ENCODE measurements at places on chromosomes 3 and 15. TPM values are rescaled to one million over a fixed set of nuclear protein-coding genes. Genes with fewer than 3 reads are reported as not detected.

- H3K4me1 ChIP-seq, result peaks cover 51% of the 10 kb centered on the region
- no peak overlapping the region for H3K4me3 ChIP-seq
Measured at GRCh38 chr15:29920515-29920914, 98.2 kb upstream of the TJP1 start.

GRCh38 chr15:70704166-70704565 lies 59.2 kb downstream of the UACA start:
- DNase-seq, result no peak
- peaks cover 28% of the 10 kb centered on the region for H3K36me3 ChIP-seq
- H3K4me1 ChIP-seq, result peaks cover 83% of the 10 kb centered on the region
- peak overlapping the region; percentile 61 for H3K27ac ChIP-seq
- H3K4me3 ChIP-seq, result 0 out of 2 replicates have a peak overlapping the region, but pooled peaks have one; percentile 1
- no peaks in the 10 kb centered on the region for H3K27me3 ChIP-seq

DNA sequence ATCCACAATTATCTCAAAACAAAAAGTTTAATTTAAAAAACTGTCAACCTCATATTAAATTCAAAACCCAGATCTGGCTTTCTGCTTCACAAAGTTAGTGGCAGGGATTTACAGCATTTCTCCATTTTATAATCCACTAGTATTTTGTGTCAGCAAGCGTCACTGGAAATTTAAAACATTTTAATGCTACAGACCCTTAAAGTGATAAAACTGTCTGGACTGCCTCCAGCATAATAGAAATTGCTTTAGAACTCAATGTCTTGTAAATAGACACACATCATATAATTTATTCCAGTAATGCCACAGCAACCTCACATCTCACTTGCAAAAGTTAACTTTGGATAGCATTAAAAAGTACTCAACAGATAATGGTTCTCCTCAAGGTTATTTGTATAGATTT lies 116.1 kb downstream of the ULK4 start:
- no peak overlapping the region for H3K27ac ChIP-seq
- no peak for DNase-seq
- H3K36me3 ChIP-seq, result peaks cover 15% of the 10 kb centered on the region
- H3K4me3 ChIP-seq, result no peak overlapping the region

DNA sequence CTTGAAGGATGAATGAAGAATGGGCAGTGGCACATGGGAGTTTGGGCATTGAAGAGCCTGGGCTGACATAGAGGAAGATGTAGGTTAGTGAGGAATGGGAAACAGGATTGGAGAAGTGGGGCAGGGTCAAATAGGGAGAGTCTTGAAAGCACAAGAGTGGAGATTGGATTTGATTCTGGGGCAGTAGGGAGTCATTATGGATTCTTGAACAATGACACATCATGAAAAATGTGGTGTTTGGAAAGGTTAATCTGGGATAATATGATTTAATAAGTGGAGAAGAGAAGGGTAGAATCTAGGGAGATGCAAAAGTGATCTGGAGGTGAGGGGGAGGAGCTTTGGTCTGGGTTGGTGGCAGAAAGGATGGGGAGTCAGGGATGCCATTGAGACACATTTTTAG lies 45.4 kb upstream of the ROPN1 start:
- no peak overlapping the region for H3K27ac ChIP-seq
- H3K4me1 ChIP-seq, result peaks cover 10% of the 10 kb centered on the region
- H3K36me3 ChIP-seq, result no peaks in the 10 kb centered on the region
- no peak overlapping the region for H3K4me3 ChIP-seq

DNA sequence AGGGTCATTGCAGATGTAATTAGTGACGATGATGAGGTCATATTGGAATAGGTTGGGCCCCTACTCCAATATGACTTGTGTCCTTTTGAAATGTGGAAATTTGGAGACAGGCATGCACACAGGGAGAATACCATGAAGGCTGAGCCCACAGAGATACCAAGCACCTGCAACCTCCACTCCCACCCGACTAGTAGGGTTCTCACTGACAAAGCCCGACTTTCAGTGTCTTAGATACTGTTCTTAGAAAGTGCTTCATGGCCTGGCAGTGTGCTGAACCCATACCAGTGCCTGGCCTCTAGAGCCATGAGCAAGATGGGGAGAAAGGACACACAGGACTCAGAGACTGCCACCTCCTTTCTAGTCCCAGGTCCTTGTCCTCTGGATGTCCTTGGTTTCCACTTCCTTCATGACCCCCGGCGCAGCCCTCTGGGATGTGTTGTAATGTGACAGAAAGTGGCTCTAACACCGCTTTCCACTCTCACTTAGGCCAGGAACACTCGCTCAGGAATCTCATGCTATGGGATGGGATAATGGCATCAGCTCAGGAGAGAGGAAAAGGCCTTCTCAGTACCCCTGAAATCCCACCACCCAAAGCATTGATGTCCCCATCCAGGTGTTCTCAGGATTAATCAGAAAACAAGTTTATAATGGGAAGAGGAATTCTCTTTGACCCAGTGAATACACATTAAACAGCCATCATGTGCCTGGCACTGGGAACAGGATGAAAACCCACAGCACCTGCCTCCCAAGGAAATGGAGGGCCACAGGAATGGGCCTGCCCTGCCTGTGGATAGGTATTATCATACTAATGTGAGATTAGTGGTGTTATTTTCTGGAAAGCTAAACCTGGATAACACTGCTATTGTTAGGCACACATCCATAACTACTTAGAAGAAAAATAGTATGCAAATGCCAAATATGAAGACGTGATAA lies 59.9 kb downstream of the RPL39L start:
- H3K4me3 ChIP-seq, result no peak overlapping the region
- no peaks in the 10 kb centered on the region for H3K4me1 ChIP-seq
- H3K27me3 ChIP-seq, result 0 out of 2 replicates have a peak, but pooled peaks cover 8% of the 10 kb centered on the region
- H3K27ac ChIP-seq, result no peak overlapping the region
- DNase-seq, result no peak
- H3K36me3 ChIP-seq, result no peaks in the 10 kb centered on the region

GRCh38 chr3:1962396-1963088 lies 136.1 kb upstream of the CNTN4 start:
- H3K36me3 ChIP-seq, result no peaks in the 10 kb centered on the region
- no peaks in the 10 kb centered on the region for H3K27me3 ChIP-seq
- H3K4me3 ChIP-seq, result no peak overlapping the region
- no peak for DNase-seq
- no peaks in the 10 kb centered on the region for H3K4me1 ChIP-seq

DNA sequence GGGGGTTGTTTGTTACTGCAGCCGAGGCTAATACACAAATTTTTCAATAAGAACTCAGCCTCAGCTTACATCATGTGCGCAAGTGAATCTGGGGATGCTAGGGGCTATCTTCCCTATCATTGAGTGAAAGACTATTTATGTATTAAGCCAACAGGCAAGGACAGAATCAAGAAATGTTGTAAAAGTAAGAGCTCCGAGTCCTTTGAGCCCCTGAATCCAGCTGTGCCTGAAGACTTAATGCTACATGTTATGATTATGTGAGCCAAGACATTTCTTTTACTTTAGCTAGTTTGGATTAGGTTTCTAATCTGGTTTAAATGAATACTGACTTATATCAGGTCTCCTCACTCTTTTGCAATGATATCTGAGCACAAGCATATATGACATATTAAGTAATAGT lies 782.9 kb upstream of the CFAP20DC start:
- H3K4me1 ChIP-seq, result no peaks in the 10 kb centered on the region
- no peaks in the 10 kb centered on the region for H3K27me3 ChIP-seq
- no peak overlapping the region for H3K4me3 ChIP-seq
- DNase-seq, result no peak

DNA sequence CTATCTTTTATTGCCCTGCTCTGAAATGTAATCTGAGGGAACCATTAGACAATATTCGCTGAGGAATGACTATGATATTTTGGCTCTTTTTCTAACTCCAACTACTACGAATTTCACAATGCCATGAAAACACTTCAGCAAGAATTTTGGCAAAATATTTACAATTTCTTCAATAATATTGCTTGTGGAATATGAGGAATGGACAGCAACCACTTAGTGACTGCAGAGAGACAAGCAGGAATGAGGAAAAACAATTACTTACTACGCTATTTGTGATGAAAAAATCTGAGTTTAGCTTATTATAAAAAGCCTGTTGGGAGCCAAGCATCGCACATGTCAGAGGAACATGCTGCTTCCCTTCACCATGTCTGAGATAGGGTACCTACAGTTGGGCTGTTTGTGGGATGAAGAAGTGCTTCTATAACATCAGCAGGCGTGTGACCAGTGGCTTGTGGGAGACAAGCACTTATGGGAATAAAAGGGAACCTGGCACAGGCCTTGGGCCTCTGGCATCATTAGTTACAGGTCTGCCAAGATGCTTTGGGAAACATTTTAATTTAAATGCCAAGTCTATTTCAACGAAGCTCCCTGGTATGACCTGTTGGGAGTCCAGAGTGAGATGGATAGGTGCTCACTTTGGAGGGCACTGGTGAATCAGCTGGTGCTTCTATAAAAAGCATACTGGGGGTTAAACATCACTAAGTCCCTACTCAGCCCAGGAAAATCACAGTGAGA lies 2.7 kb upstream of the PLCL2 start:
- peak overlapping the region; percentile 92 for H3K27ac ChIP-seq
- no peak for DNase-seq
- H3K36me3 ChIP-seq, result no peaks in the 10 kb centered on the region
- H3K4me3 ChIP-seq, result 0 out of 2 replicates have a peak overlapping the region, but pooled peaks have one; percentile 83
- peaks cover 5% of the 10 kb centered on the region for H3K27me3 ChIP-seq

- DNase-seq, result no peak
- H3K36me3 ChIP-seq, result peaks cover 4% of the 10 kb centered on the region
- H3K27ac ChIP-seq, result peak overlapping the region; percentile 91
Measured at GRCh38 chr15:90002428-90002844, 1.3 kb downstream of the ZNF710 start.

DNA sequence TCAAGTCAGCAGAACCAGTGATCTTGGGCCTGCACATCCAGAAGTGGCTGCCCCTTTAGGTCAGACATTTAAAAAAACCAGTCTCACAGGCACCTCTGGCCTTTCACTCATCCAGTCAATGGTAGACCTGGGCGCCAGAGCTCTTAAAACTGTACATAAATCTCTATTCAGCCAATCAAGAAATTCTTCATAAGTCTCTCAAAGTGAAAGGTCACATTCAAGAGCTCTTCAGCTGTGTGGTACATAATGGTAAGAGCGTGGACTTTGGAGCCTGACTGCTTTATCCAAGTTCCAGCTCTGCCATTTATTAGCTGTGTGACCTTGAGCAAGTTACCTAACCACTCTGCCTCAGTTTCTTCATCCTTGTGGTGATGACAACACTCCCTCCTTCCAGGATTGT lies 22.3 kb upstream of the MORF4L1 start:
- H3K4me1 ChIP-seq, result peaks cover 8% of the 10 kb centered on the region
- H3K27ac ChIP-seq, result no peak overlapping the region
- no peak for DNase-seq
- H3K36me3 ChIP-seq, result no peaks in the 10 kb centered on the region
- H3K27me3 ChIP-seq, result peaks cover 5% of the 10 kb centered on the region

DNA sequence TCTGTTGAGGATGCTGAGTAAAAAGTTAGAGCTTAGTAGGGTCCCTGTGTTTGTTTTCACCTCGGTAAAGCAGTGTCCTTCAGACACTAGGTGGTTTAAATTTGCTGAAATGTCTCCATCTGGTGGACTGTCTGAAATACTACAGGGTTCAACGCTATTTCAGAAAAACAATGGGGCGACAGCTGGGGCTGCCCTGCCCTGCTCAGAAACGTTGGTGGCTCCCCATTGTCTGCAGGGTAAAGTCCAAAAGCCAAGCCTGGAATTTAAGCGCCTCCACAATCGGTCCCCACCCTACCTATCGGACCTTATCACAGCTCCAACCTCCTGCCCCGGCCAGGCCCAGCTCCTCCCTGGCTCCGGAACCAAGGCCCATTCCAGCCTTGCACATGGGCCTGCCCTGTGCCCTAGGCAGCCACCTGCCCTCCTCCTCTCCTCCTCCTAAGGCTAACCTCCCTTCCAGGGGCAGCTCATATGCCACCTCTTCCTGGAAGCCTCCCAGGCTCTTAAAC lies 4.3 kb upstream of the TSEN2 start:
- peaks cover 7% of the 10 kb centered on the region for H3K27me3 ChIP-seq
- H3K36me3 ChIP-seq, result no peaks in the 10 kb centered on the region
- peak; percentile 37 for DNase-seq
- peaks cover 46% of the 10 kb centered on the region for H3K4me1 ChIP-seq
- H3K27ac ChIP-seq, result no peak overlapping the region
- H3K4me3 ChIP-seq, result no peak overlapping the region

DNA sequence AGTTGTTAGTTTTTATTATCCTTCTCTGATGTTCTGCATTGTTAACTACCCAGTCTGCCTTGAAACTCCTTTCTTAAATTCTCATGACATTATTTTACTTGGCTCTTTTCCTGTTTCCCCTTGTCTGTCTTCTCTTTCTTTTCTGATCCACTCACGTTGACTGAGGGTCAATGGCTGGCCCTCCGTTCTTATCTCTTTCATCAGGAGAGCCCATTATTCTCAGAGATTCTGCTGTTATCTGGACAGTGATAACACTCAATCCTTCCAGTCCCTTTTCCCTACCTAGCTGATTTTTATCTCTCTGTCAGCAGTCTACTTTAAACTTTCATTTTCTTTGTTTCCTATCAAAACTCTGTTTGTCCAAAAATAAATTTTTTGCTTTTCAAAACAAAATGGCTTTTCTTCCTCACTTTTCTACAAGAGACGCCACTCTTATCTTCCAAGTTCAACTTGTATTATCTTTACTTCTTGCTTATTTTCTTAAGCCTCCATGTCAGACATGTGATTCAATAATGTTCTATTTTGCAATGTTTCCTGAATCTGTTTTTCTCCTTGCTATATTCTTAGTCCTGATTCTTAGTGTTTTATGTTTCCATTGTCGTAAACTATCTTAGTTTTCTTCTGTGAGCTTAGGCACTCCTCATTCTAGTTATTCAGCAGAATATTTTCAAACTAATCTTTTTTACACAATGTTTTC lies 120.2 kb downstream of the NEDD4 start:
- peaks cover 24% of the 10 kb centered on the region for H3K36me3 ChIP-seq
- DNase-seq, result no peak
- H3K4me1 ChIP-seq, result peaks cover 29% of the 10 kb centered on the region
- H3K4me3 ChIP-seq, result no peak overlapping the region

DNA sequence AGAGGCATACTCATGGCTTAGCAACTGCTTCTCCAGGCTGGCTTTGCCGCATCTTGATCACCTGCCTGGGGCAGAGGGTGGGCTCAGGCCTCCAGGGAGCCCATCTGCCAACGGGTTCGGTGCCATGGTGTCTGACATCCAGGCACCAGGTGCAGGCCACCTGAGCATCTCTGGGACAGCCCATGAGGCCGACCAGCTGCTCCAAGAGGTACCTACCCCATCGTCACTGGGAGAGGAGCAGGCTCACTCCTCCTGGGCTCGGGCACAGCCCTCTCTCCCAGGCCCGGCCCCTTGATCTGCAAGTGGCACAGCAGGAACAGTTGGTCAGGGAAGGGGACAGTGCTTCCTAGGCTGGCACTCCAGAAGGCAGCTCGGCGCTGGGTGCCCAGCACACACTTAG lies 21.9 kb downstream of the TPRA1 start:
- no peak overlapping the region for H3K4me3 ChIP-seq
- H3K27me3 ChIP-seq, result peaks cover 8% of the 10 kb centered on the region
- H3K27ac ChIP-seq, result no peak overlapping the region
- H3K36me3 ChIP-seq, result peaks cover 21% of the 10 kb centered on the region

GRCh38 chr3:153313302-153313965 lies 151.4 kb downstream of the RAP2B start:
- 0 out of 2 replicates have a peak, but pooled peaks cover 2% of the 10 kb centered on the region for H3K27me3 ChIP-seq
- H3K36me3 ChIP-seq, result no peaks in the 10 kb centered on the region
- peak overlapping the region; percentile 21 for H3K4me3 ChIP-seq

Gene SPTSSB
- not detected for total RNA-seq

Gene FAM107A
- not detected for total RNA-seq
